Smooth muscle cell of the coronary artery (primary cell): ENCODE measurements at places on chromosomes 16 and 17. TPM values are rescaled to one million over a fixed set of nuclear protein-coding genes. Genes with fewer than 3 reads are reported as not detected.

The IGFALS gene
- total RNA-seq: under 0.01 TPM in 2 replicates

The P2RX1 gene
- total RNA-seq: under 0.01 and 1.3 TPM in 2 replicates

The E4F1 gene
- total RNA-seq: 26.2 and 33.9 TPM in 2 replicates

The ABCC12 gene
- total RNA-seq: not detected in 2 replicates

The NLE1 gene
- 16.4 and 19.3 TPM in 2 replicates for total RNA-seq

The CMTM2 gene
- total RNA-seq: not detected in 2 replicates

The HSD17B1 gene
- total RNA-seq: 1.8 and 8.9 TPM in 2 replicates

The TM4SF5 gene
- total RNA-seq: not detected in 2 replicates

The EPN2 gene
- total RNA-seq: 29.6 and 29.7 TPM in 2 replicates

The SDR42E1 gene
- 0.08 and 0.12 TPM in 2 replicates for total RNA-seq

The FA2H gene
- total RNA-seq: not detected in 2 replicates

The SLC46A1 gene
- 4.3 and 6.8 TPM in 2 replicates for total RNA-seq

The IRF8 gene
- total RNA-seq: not detected in 2 replicates

The TSPAN10 gene
- 0.30 and 2.0 TPM in 2 replicates for total RNA-seq

The ATP2C2 gene
- not detected in 2 replicates for total RNA-seq

The HYDIN gene
- total RNA-seq: 0.08 and 0.12 TPM in 2 replicates

The TBC1D3G gene
- not detected in 2 replicates for total RNA-seq

The TBC1D3I gene
- 0.08 TPM in 1 of 2 replicates, not detected in the other for total RNA-seq

The OTOA gene
- total RNA-seq: not detected in 2 replicates
